GM12878 (cell line): ENCODE measurements at places on chromosomes 11 and 22. TPM values are rescaled to one million over a fixed set of nuclear protein-coding genes. Genes with fewer than 3 reads are reported as not detected.

Gene SLC22A9
- not detected in 2 replicates for total RNA-seq

Gene FREY1
- 0.82 and 1.7 TPM in 2 replicates for total RNA-seq

- no peak overlapping the region for H3K27ac ChIP-seq
- H3K4me1 ChIP-seq: peaks cover 17% of the 10 kb centered on the region
- no peak for DNase-seq
- no peaks in the 10 kb centered on the region for H3K36me3 ChIP-seq
Observed at GRCh38 chr11:115911613-115912346, 407.6 kb upstream of the CADM1 start.

GRCh38 chr11:40403321-40403720 is 1056.1 kb downstream of the LRRC4C start:
- no peaks in the 10 kb centered on the region for H3K27me3 ChIP-seq
- no peaks in the 10 kb centered on the region for H3K36me3 ChIP-seq
- no peak for DNase-seq
- H3K4me3 ChIP-seq: no peak overlapping the region
- H3K27ac ChIP-seq: no peak overlapping the region

- no peaks in the 10 kb centered on the region for H3K27me3 ChIP-seq
- H3K36me3 ChIP-seq: peaks cover 6% of the 10 kb centered on the region; the same call in 1 of the 2 replicates
Observed at GRCh38 chr11:64800303-64801157, 2.5 kb downstream of the MAP4K2 start.

GRCh38 chr11:71397331-71397860 is 50.8 kb downstream of the DHCR7 start:
- no peak overlapping the region for H3K27ac ChIP-seq
- no peak for DNase-seq
- H3K4me3 ChIP-seq: no peak overlapping the region
- H3K36me3 ChIP-seq: no peaks in the 10 kb centered on the region
- no peaks in the 10 kb centered on the region for H3K27me3 ChIP-seq
- H3K4me1 ChIP-seq: no peaks in the 10 kb centered on the region

DNA sequence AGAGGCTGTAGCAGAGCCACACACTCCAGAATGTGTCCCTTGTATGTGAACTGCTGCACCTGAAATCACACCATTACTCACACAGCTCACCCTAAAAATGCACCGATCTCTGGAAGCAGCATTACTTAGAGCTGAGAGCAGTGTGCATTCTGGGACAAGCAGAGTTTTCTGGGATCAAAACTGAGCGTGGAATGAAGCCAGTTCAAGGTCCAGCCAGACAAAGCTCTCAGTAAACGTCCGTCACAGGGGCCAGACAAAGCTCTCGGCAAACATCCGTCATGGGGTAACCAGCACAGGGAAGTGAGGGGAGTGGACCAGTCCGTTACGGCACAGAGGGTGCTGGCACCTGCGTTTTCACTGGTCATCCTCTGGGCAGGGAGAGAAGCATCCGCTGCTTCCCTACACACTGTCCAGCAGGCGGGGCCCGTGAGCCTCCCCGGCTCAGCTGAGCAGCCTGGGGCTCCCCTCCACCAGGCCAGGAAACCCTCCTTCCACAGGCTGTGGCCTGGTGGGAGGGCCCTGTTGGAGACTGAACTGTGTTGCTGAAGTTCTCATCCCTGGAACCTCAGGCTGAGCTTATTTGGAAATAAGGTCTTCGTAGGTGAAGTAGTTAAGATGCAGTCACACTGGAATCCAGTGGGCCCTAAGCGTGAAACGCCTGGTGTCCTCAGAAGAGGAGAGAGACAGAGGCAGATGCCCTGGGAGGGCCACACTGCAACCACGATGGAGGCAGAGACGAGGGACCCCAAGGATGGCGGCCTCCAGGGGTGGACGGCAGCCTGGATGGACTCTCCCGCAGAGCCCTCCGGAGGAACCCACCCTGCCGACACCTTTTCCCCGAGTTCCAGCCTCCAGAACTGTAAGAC is 883.9 kb downstream of the BRD1 start:
- no peak overlapping the region for H3K4me3 ChIP-seq
- DNase-seq: no peak
- H3K27ac ChIP-seq: no peak overlapping the region
- H3K27me3 ChIP-seq: no peaks in the 10 kb centered on the region

- H3K27ac ChIP-seq: no peak overlapping the region
- H3K4me1 ChIP-seq: no peaks in the 10 kb centered on the region
- no peaks in the 10 kb centered on the region for H3K27me3 ChIP-seq
- peaks cover 2% of the 10 kb centered on the region for H3K36me3 ChIP-seq
- DNase-seq: no peak
Observed at GRCh38 chr11:111795334-111795985, 29.3 kb upstream of the PPP2R1B start.

DNA sequence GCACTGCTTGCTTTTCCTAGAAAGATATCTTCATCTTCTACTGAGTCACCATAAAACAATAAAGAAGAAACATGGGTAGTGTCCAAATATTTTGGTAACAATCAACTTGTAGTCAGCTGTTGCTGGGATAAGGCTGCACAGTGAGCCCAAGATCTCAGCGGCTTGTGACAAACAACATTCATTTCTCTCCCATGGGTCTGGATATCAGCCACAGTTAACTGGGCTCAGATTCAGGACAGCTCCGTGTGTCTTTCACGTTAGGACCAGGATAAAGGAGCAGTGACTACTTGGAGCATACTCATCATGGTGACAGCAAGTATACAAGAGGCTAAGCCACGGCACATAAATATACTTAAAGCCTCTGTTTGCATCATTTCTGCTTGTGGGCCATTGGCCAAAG is 27.9 kb upstream of the GRK3 start:
- no peaks in the 10 kb centered on the region for H3K4me1 ChIP-seq
- no peak overlapping the region for H3K27ac ChIP-seq
- no peaks in the 10 kb centered on the region for H3K27me3 ChIP-seq
- DNase-seq: no peak
- no peak overlapping the region for H3K4me3 ChIP-seq
- no peaks in the 10 kb centered on the region for H3K36me3 ChIP-seq

- peak within 1 kb of the TSS; percentile 69 for H3K4me3 ChIP-seq
- H3K27ac ChIP-seq: peak within 1 kb of the TSS; percentile 72
- no peaks in the 10 kb centered on the region for H3K27me3 ChIP-seq
- peaks cover 36% of the 10 kb centered on the region for H3K4me1 ChIP-seq
- peaks cover 8% of the 10 kb centered on the region; the same call in 1 of the 2 replicates for H3K36me3 ChIP-seq
- no peak for DNase-seq
Observed at GRCh38 chr11:64358907-64359711, at the start of gene RPS6KA4. Gene RPS6KA4 (plus strand): TSS chr11:64359162. CDS start chr11:64359236, 74 bp downstream.

DNA sequence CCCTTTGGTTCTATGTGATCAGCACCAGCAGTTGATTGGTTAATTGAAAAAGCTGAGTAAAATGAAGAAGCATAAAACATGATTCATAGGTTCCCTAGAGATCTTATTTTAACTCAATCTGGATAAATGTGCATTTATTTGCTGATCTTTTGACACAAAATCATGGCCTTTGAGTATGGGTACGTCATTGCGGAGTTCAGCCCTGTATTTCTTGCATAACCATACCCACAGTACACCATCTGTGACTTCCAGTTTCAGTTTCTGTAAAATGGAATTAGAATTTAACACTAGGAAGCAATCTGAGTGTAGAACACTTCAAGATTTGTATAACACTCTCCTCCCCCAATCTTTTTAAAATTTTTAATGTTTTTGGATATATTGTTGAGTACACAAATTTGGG is 358.2 kb downstream of the DDX10 start:
- H3K36me3 ChIP-seq: no peaks in the 10 kb centered on the region
- H3K4me3 ChIP-seq: no peak overlapping the region
- 0 out of 2 replicates have a peak, but pooled peaks cover 1% of the 10 kb centered on the region for H3K27me3 ChIP-seq
- H3K27ac ChIP-seq: no peak overlapping the region
- no peaks in the 10 kb centered on the region for H3K4me1 ChIP-seq

GRCh38 chr11:131471976-131472375 is 101.6 kb downstream of the NTM start:
- no peaks in the 10 kb centered on the region for H3K36me3 ChIP-seq
- no peak for DNase-seq
- no peaks in the 10 kb centered on the region for H3K4me1 ChIP-seq
- H3K27me3 ChIP-seq: peaks cover 1% of the 10 kb centered on the region
- no peak overlapping the region for H3K27ac ChIP-seq
- no peak overlapping the region for H3K4me3 ChIP-seq
